ENCODE measurements at places on chromosomes 6 and 20. TPM values are rescaled to one million over a fixed set of nuclear protein-coding genes. Genes with fewer than 3 reads are reported as not detected.

GRCh38 chr6:69069881-69070280 is 434.8 kb downstream of the ADGRB3 start:
- DNase-seq: no peak

- DNase-seq: peak; percentile 66
These were observed 61.3 kb upstream of the RNF24 start for GRCh38 chr20:4076671-4077070.

DNA sequence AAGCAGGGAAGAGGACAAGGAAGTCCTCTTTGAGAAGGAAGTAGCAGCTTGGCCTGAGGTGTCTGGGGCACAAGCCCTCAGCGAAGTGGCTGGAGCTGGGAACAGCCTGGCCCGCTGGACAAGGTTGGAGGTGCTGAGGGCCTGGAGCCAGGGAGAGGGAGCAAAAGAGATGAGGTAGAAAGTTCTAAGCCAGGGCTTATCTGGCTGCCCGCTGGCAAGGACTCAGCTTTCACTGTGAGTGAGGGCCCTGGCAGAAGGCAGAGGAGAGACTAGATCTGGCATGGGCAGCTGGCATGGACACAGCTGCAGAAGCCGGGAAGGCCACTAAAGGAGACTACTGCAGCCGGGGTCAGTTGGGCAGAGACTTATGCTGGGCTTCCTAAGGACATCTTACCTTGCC is 21.8 kb upstream of the PCMTD2 start:
- no peak for DNase-seq

DNA sequence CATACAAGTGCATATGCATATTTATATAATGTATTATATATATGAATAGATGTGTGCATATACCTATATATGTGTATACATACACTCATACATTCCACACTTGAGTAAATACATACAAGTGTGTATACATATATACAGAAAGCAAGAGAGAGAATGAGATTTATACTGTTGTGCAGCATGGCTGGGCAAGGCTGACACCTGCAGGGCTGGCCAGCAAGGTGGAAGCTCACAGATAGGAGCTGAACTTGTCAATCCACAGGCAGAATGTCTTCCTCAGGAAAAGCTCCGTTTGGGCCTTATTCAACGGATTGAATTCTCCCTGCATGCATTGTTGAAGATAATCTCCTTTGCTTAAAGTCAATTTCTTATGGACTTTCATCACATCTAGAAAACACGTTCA is 256.7 kb downstream of the ZNF217 start:
- no peak for DNase-seq

DNA sequence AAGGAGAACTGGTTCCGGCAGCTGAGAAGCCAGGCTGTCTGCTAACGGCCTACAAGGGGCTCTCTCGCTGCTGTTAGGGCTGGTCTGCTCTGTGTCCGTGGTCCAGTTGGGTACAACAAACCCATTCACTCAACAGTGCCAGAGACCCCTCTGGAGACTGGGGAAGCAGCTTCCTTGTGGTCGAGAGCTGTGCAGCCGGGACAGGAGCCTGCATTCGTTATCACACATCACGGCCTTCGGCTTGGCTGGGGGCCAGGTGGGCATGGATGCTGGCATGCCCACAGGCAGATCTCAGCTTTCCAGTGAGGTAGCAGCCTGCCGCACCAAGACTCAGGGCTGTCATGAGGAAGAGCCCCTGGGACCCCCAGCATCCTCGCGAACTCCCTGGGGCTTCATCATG is 124.7 kb downstream of the PREX1 start:
- no peak for DNase-seq

GRCh38 chr6:36272234-36272633 is 2.4 kb downstream of the PNPLA1 start:
- DNase-seq: no peak

DNA sequence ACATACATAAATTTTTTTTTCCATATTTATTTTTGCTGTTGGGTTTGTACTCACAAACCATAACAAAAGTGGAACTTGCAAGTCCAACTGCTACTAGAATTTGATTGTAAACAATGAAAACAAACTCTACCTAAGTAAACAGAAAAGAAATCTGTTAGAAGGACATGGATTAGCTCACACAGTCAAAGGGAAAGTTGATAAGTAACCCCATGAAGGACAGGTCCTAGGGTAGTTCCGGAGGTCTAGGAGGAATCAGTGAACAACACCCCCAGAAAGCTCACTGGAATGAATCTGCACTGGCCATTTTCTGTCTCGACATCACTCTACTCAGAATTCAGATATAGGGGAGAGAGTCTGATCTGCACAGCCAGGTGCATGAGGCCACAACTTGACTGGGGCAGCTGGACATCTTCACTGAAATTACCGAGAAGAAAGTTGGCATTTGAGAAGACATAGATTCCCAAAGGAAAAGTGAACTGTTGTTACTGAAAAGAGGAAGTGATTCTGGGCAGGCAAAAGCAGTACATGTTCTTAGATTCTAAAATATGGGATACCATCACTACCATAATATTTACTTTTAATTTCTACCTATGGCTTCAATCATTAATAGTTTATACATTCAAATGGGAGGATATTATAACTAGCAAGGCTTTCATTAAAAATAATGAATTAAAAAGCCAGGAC is 76.4 kb downstream of the HMGN3 start:
- DNase-seq: no peak

The ADAM33 gene
- 0.53 TPM for total RNA-seq

The CDH26 gene
- total RNA-seq: 8.4 TPM

The ARHGAP40 gene
- 1.1 TPM for total RNA-seq

The SLC22A16 gene
- not detected for total RNA-seq
